T-helper 2 cell treated with Interferon-gamma antibody and Interleukin-4, amounts not matched to agents 5 μg/mL and 100 μg/mL, for 36 hours (primary cell): ENCODE measurements at places on chromosomes 2 and 18.

- DNase-seq, result no peak
Measured at GRCh38 chr2:130928385-130928784, 91.7 kb downstream of the ARHGEF4 start.

GRCh38 chr2:196099916-196100315, 31.3 kb upstream of the DNAH7 start:
- DNase-seq, result no peak

DNA sequence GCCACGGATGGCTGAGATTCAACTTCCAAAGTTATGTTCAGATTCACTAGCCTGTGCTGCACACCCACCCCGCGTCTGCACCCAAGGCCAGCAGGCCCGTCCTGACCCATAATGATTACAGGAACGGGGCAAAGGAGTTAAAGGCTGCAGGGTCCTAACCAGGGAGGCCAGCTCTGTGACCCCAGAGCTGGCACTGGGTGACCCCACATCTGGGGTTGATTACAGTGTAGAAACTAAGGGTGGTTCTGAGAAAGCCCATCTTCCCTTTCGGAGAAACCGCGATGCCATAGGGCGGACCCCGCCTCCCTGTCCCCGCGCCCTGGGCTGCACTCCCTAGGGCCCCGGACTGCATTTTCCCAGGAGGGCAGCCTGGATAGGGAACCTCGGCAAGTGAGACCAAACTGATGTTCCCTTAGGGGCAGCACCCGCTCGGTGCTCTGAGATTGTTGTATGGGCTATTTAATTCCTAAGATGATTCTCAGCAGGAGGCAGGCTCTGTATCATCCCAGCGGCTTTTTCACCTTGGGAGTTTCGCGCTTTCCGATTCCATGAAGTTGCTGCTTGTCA, 2.2 kb upstream of the GPR148 start:
- no peak for DNase-seq

DNA sequence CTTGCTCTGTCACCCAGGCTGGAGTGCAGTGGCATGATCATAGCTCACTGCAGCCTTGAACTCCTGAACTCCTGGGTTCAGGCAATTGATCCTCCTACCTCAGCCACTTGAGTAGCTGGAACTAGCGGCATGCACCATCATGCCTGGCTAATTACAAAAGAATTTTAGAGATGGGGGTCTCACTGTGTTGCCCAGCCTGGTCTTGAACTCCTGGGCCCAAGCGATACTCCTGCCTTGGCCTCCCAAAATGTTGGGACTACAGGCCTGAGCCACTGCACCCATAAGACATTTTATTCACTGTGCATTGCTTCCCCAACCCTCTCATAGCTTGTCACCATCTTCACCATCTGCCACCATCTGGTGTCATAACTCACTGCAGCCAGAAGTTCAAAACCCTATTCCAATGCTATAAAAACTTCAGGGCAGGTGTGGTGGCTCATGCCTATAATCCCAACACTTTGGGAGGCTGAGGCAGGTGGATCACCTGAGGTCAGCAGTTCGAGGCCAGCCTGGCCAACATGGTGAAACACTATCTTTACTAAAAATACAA, 78.7 kb downstream of the NCAPH start:
- no peak for DNase-seq

- no peak for DNase-seq
Measured at GRCh38 chr2:1024981-1025380, 74.3 kb downstream of the SNTG2 start.

DNA sequence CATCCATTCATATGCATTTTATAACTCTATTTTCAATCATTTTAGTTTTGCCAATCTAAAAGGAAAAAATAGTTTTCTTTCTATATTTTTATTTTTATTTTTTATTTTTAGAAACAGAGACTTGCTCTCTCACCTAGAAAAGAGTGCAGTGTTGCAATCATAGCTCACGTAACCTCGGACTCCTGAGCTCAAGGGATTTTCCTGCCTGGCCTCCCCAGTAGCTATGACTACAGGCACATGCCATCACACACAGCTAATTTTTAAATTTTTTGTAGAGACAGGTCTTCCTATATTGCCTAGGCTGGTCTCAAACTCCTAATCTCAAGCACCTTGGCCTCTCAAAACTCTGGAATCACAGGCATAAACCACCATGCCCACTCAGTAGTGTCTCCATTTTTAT, 125.5 kb upstream of the XIRP2 start:
- no peak for DNase-seq

DNA sequence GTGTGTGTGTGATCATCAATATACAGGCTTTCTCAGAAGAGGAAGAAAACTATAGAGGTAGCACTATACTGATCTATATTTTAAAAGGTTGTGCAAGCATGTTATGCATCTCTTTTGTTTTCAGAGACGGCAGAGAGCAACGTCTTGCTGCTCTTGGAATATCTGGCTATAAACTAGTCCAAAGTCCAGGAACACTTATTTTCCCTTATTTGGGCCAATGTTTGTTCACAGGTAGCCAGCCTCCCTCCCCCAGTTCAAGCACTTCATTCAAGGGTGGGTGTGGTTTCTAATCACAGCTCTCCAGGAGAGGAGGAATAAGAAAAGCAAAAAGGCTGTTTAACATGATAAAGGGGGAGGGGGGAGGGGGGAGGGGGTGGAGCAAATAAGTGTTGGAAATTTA, 4.2 kb downstream of the FZD5 start:
- DNase-seq, result no peak

DNA sequence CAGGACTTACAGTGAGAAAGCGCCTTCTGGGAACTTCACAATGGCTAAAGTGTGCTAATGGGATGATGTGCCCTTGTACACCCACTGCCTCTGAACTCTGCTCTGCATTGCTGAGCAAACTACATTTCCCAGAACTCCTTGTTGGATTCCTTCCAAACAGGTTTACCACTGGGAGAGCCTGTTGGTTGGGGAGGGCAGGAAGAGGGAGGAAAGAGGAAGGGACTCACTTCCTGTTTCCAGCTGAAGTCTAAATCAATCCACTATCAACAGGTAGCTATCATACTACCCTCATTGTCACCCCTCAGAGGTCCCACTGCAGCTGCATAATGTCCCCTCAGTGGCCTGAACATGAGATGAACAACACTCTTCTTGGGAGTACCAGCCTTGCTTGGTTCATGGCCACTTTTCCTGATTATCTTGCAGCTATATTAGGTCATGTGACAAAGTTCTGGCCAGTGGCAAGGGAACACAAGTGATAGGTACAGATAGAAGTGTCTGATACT, 109.7 kb downstream of the MSH2 start:
- no peak for DNase-seq

DNA sequence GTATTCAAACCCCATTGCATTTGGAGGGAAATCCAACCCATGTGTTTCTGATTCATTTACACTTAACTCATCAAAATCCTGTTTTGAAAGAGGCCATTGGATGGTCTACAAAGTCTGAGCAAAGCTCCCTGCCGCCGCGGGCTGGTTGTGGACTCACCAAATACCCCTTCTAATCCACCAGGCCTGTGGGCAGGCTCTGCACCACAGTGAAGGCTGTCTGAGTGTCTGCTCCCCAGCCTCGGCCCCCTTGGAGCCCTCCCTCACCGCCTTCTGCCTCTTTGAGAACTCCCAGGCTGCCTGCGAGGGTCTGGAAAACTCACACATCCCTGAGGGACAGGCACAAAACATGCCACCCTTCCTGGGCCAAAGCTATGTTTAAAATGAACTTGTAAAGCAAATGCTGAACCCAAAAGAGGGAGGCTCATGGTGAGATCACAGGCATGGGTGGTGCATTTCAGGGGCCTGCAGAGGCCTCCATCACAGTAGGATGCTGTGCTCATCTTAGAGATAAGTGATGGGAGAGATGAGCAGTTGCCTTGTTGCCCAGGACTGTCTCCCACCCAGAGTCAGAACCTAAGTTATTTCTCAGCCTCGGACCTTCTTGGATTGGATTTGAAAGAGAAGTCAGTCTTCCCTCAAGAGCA, 225.0 kb downstream of the CYP26B1 start:
- DNase-seq, result no peak

GRCh38 chr2:226673314-226673723, 126.3 kb downstream of the IRS1 start:
- DNase-seq, result no peak

DNA sequence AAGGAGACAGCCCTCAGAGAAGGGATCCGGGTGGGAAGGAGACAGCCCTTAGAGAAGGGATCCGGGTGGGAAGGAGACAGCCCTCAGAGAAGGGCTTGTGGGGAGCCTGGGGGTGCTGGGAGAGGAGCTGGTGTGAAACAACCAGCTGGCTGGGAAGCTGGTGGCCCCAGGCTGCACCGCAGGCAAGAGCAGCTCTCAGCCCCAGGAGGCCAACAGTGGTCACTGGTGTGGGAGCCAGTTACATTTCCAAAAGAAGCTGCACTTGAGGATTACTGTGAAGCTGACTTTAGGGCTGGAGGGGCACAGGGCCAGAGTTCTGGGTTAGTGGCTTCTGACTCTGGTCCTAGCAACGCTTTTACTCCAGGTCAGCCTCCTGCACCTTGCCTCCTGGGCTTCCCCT, 3.3 kb downstream of the HES6 start:
- DNase-seq, result no peak

DNA sequence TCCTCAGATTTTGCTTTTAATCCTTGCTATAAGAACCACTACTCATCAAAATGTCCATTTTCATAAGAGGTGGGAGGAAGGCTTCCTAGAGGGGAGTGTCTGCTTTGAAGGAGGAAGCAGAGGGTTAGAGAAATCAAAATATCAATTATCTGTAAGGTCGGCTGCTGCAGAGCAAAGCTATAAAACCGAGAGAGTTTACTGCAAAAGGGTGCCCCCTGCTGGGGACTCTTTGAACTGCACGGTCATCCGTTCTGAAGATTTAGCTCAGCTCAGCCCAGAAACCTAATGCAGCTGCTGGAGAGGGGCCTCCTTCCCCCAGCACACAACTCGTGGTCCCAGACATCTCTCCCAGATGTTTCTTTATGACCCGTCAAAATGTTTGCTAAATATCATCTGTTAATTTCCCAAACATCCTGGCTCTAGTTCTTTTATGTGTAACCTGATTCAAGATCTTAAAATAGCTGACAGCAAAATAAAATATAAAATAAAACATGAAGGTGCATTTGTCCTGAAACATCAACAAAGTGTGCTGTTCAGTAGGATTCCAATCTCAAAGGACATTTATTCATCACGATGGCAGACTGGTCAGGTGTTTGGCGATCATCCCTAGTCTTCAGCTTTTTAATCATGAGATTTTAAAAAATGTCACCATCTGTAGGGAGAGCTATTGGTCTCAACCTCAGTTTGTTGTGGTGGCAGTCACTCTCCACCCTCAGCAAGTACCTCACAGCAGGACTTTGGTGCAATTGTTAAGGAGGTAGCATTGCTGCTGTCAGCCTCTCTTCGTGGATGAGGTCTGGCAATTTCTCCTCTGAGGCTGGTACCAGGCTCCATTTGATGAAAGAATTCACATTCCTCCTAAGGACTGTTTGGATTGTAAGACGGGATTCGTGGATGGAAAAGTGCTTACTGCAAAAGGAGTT, 185.9 kb downstream of the MTX2 start:
- DNase-seq, result peak; percentile 57

- no peak for DNase-seq
Measured at GRCh38 chr2:29753671-29754444, 167.5 kb downstream of the ALK start.

GRCh38 chr2:72755647-72756423, 70.0 kb downstream of the EXOC6B start:
- no peak for DNase-seq

- no peak for DNase-seq
Measured at GRCh38 chr2:2581331-2582159, 250.5 kb upstream of the MYT1L start.

- DNase-seq, result no peak
Measured at GRCh38 chr2:241865957-241866789, 3.4 kb upstream of the RTP5 start.

- DNase-seq, result no peak
Measured at GRCh38 chr18:49685231-49685942, 123.5 kb downstream of the LIPG start.

DNA sequence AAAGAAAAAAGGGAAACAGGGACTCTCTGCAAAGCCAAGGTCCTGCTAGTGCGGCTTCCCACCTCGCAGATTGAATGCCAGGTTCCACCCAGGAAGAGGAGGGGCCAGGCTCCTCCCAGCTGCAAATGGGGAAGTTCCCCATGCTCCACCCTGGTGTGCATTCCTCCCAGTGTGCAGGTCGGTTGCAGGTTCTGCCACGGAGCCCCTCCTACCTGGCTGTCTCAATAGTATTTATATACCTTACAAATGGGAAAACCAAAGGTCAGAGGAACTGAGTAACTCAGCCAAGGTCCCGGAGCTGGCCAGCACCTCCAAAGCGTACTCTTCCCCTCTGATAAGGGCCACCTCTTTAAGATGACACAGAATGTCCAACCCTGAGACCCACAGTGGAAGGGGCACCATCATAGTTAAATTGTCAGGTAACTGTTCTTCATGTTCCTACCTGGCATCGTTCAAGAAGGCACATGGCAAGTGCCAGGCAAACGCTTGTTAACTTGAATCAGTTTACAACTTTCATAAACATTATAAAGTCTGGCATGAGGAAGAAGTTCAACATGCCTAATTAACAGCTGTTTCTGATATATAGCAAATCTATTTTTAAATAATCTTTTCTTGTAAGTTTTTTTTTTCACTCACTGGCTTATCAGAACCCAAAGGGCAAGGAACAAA, 35.5 kb downstream of the POU3F3 start:
- DNase-seq, result no peak

DNA sequence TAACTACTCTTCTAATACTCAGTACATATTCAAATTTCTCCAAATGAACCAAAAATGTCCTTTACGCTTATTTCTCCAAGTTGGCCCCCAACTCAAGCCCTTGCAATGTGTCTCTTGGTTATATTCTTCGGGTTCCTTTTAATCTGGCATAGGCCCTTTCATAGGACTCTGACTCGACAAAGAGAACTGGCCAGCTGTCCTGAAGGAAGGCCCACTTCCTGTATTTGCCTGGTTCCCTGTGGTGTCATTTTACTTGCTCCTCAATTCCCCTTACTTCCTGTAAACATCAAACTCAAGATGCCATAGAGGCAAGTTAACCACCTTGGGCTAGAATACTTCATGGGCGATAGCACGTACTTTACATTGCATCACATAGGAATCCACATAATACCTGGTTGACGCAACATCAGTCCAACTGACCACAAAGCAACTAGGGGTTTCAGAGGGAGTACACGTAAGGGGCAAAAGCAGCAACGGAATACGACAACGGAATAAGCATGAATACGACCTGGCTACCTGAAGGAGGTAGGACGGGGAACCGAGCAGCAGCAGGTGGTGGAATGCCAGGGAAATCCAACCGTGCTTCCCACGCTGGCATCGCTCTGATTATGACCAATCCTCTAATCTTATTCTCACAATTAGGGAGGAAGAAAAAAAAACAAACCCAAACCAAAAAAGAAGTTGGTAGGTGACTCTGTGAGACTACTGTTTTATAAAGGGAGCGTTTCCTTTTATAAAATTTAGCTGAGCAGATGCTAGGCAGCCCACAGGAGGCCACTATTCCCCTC, 823 bp upstream of the GORASP2 start:
- DNase-seq, result no peak
